ENCODE measurements at places on chromosomes 5 and 9.

DNA sequence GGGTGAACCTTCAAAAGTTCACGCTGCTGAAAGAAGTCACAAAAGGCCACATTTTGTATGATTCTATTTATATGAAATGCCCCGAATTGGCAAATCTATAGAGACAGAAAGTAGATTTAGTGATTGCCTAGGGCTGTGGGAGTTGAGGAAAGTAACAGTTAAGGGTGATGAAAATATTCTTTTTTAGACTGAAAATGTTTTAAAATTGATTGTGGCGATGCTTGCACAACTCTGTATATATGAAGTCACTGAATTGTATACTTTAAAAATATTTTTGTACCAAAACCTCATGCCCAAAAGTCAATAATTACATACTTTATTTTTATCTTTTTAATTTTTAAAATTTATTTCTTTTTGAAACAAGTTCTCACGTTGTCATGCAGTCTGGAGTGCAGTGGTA lies 30.3 kb downstream of the HSPA4 start:
- DNase-seq = no peak

GRCh38 chr9:117153021-117153420 lies 261.8 kb downstream of the ASTN2 start:
- DNase-seq = no peak

DNA sequence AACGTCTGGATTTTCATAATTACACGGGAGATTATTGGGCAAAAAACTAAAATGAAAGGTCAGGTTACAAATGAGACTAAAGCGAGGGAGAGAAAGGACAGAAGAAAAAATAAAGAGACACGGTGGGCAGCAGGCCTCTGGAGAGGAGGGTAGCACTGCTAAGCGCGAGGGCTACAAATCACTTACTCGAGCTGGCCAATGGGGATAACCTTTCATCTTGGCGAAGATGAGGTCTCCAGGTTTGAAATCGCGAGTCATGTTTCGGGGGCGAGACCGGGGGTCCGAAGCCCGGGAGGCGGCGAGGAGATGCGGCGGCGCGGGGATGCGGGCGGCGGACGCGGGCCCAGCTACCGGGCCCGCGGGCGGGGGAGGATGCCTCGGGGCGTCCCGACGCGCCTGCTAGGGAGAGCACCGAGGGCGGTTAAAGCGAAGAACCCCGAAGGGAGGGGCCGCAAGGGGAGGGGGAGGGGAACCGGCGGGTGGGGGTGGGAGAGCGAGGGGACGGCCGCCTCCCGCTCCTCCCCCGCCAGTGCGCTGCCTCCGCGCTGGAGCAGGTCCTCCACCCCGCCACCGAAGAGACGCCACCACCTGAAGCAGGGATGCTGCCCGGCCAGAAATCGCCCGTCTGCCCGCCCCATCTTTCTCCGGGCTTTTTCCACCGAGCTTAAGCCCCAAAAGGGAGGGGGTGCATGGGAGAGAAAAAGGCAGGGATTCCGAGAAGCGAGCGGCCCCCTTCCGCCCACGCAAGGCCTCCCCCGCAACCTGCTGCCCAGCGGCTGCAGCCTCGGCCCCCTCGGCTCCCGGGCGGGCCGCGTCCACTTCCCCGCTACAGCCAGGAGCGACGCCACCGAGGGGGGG lies 610 bp downstream of the PSIP1 start:
- DNase-seq = peak; percentile 62

DNA sequence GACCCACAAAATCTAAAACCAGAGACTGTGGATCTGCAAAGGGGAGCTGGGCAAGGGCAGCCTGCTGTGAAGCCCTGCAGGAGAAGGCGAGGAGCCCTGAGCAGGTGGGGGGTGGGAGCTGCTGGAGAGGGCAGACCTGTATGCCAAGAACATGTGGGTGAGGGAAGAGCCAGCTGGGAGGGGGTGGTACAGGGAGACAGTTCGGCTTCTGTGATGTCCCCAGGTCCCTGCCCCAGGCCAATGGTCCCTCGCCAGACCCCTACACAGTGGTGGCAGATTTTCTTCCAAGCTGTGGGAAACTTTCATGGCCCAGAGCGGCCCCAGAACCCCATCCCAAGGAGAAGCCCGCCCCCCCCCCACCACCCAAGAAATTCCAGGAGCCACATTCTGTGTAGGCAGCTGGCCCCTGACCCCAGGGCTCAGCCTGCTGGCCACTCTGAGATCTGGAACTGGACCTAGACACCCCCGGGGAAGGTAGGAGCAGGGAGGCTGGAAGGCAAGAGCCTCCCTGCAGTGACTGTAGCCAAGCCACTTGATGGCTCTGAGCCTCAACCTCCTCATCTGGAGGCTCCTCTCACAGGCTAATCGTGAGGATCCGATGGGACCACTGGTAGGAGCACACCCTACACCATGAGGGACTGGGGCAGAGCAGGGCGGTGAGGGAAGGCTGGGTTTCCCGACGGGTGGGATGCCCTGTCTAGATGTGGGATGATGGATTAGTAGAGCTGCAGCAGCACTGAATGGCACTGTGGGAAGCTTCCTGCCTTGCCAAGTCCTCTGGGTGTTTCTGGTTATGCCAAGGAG lies 22.6 kb upstream of the CSF1R start:
- no peak for DNase-seq

DNA sequence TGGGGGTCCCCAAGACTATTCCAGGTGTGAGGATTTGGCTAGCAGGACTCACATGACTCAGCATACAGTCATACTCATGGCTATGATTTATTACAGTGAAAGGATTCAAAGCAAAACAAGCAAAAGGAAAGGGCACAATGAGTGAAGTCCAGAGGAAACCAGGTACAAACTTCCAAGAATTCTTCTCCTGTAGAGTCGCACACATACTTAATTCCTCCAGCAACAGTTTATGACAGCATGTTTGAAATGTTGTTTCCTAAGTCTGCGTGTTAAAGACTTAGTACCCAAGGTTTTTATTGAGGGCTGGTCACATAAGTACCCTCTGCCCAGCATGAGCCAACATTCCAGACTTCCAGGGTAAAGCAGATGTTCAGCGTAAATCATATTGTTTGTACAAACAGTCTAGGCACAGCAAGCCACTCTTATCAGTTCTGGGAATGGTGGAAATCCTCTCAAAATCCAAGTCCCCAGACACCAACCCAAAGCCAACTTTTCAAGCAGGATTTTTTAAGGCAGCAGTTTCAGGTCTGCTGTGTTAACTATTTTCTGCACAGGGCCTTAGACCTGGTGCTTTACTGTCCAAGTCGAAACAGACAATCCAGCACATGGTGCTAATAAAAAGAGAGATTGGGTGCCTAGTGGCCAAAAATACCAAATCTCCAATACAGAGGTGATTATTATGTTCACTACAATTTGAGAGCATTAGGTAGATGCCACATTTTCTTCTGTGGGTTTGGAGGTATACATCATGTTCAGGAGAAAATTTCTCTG lies 18.6 kb upstream of the RICTOR start:
- DNase-seq = no peak

GRCh38 chr5:91053741-91054025 lies 329.4 kb downstream of the ARRDC3 start:
- DNase-seq = no peak

DNA sequence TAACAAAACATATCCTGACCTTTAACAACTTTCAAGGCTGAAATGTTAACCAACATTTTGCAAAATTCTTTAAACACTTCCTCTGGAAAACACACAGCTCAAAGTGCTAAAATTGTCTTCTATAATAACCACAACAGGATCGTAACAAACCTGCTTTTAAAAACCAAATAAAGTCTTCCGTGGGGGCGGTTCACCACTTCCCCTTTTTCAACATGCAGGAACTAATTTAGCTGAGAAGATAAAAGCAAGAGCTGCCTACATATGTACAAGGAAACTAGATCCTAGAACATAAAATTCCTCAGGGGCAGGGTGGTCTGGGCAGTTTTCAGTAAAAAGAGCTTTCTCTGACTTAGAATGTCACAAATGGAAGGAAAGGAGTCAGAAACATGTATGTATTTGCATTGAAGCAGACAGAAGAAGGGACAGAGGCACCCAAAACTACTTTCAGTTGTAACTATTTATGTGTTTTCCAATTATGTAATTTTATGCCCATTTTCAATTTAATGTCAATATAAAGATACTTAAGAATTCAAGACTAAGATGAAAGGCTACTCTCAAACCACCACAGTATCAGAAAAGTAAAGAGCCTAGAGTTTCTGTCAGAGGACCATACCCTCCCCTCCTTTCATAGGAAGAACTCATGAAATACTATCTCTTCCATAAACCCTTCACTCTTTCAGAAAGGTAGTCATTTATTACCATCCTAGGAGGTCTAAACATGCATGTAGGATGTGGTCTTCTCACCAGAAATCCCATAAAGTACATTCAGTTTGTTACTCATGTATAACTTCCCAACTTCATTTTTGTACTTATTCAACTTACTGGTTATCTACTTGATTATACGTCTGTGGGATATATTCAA lies 185.9 kb upstream of the RASA1 start:
- DNase-seq = peak; percentile 91

- DNase-seq = no peak
Observed at GRCh38 chr5:39850291-39850690, 425.5 kb upstream of the DAB2 start.

DNA sequence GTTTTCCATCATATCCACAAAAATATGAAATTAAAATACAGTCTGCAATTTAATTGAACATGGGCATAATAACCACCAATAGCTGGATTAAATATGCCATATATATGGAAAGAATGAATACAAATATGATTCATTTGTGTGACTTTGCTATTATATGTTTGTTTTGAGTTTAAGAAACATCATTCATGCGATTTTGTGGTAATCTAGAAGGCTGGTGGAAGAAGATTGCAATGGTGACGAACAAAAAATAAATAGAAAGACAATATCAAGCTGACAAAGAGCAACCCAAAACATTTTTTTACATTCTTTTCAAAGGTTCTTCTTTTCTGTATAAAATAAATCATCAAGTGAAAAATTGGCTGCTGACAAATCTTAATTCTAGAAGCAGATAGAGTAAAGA lies 610.0 kb downstream of the MAT2B start:
- no peak for DNase-seq

GRCh38 chr5:39955156-39955555 lies 530.4 kb upstream of the DAB2 start:
- DNase-seq = no peak

GRCh38 chr5:78077369-78078068 lies 217.0 kb downstream of the AP3B1 start:
- no peak for DNase-seq

Data from OCI-M1 (cell line).